ENCODE measurements at places on chromosomes 13 and 19. TPM values are rescaled to one million over a fixed set of nuclear protein-coding genes. Genes with fewer than 3 reads are reported as not detected.

DNA sequence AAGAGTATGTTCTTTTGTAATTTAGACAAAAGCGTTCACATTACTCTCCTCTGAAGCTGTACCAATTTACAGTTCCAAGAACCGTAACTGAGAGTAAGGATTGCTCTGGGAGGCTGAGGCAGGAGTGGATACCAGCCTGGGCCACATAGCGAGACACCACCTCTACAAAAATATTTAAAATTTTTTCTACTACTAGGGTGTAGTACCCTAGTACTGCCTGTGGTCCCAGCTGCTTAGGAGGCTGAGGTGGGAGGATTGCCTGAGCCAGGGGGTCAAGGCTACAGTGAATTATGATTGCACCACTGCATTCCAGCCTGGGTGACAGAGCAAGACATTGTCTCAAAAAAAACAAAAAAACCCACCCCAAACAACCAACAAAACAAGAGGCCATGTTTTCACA is 12.1 kb upstream of the CYP2A6 start:
- no peak for DNase-seq
- no peaks in the 10 kb centered on the region for H3K4me1 ChIP-seq
- peaks cover 11% of the 10 kb centered on the region for H3K27me3 ChIP-seq
- no peaks in the 10 kb centered on the region for H3K36me3 ChIP-seq
- no peak overlapping the region for H3K27ac ChIP-seq
- no peak overlapping the region for H3K4me3 ChIP-seq

DNA sequence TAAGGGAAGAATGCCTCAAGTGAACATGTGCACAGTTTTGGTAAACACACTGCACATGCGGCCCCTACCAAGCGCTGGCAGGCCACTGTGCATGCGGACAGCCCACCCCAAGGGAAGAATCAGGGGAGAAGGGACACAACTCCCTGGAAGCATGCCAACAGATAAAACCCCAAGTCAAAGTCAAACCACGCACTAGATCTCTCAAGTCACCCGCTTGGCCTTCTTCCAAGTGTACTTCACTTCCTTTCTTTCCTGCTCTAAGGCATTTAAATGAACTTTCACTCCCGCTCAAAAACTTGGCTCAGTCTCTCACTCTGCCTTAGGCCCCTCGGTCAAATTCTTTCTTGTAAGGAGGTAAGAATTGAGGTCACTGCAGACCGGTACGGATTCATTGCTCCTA is 4.6 kb upstream of the RFXAP start:
- H3K4me3 ChIP-seq, result no peak overlapping the region
- no peak overlapping the region for H3K27ac ChIP-seq
- peaks cover 11% of the 10 kb centered on the region for H3K4me1 ChIP-seq
- H3K27me3 ChIP-seq, result peaks cover 36% of the 10 kb centered on the region
- no peaks in the 10 kb centered on the region for H3K36me3 ChIP-seq
- DNase-seq, result no peak

- no peaks in the 10 kb centered on the region for H3K4me1 ChIP-seq
- no peak overlapping the region for H3K27ac ChIP-seq
- no peaks in the 10 kb centered on the region for H3K27me3 ChIP-seq
- no peak overlapping the region for H3K4me3 ChIP-seq
- DNase-seq, result no peak
Measured at GRCh38 chr13:74687442-74688182, 553.4 kb upstream of the KLF12 start.

GRCh38 chr19:16726916-16727315 is 7.3 kb downstream of the NWD1 start:
- H3K36me3 ChIP-seq, result no peaks in the 10 kb centered on the region
- DNase-seq, result no peak
- H3K4me3 ChIP-seq, result no peak overlapping the region

DNA sequence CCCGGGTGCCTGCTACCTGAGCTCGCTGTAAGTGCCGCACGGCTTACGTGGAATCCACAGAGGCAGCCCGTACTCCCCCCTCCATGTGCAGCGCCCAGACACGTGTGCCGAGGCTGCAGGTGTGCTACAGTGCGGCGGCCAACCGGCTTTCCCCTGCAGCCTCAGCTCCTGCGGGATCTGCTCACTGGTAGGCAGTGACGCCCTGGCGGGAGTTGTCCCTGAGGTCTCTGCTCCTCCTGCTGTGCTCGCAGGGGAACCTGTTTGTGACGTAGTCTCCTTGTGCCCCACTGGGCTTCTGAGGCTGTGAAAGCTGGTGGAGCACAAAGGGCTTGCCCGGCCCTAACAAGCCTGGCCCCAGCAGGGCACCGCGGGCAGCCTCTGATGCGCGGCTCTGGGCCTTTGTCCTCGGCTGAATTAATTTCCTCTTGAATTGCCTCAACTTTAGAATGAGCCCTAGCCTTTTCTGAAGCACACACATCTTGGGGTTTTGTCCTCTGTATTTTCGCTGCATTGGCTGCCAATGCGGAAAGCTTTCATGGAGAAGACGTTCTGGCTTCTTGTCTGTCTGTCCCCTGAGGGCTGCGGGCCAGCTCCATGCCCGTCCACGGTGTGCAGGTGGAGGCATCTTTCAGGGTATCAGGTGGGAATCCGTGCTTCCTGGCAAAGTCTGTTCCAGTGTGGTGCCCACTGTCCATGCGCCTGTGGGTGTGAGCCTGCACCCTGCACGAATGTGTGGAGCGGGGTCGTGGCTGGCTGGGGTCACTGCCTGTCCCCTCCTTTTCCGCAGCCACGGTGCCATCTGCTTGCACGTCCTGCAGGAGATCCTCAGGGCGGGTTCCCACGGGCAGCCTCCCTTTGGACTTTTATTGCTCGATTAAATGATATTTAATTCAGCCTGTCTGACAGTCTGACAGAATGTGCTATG is 77.3 kb upstream of the MCF2L start:
- peaks cover 18% of the 10 kb centered on the region for H3K27me3 ChIP-seq
- H3K4me3 ChIP-seq, result no peak overlapping the region
- H3K4me1 ChIP-seq, result peaks cover 2% of the 10 kb centered on the region
- no peak overlapping the region for H3K27ac ChIP-seq
- no peak for DNase-seq
- no peaks in the 10 kb centered on the region for H3K36me3 ChIP-seq

DNA sequence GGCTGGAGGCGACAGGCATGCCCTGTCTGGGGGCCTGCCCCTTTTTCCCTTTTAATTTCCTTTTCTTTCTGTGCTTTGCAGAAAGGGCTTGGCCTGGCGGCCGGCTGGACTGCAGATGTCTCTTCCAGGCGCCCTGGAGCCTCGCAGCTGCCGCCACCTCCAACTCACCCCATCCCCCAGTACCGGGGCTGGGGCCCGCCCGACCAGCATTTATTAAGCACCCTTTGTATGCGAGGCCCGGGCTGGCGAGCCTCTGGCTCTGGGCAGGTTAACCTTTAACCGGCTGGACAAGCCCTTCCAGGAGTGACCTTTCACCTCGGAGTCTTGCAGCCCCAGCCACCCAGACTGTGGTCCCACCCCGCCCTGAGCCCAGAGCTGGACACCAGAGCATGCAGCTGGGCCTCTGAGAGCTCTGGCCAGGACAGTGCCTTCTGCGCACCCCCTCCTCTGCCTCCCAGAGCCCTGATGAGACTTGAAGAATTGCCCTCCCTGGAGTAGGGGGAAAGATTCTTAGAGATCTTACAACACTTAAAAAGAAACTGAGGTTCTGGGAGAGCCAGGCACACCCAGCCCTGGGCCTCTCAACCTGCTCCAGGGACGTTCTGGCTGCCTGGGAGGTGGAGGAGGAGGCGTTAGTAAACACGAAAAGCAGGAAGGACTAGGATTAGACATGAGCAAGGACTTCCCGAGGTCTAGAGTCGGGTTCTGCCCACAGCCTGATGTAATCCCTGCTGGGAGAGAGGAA is 1.1 kb upstream of the NR2F6 start:
- no peaks in the 10 kb centered on the region for H3K36me3 ChIP-seq
- no peak for DNase-seq
- H3K27me3 ChIP-seq, result peaks cover 16% of the 10 kb centered on the region
- peaks cover 7% of the 10 kb centered on the region for H3K4me1 ChIP-seq
- no peak overlapping the region for H3K27ac ChIP-seq

Gene CCDC194
- 2.6 TPM for total RNA-seq

Gene ZNF665
- total RNA-seq, result 2.3 TPM

Gene CLEC4M
- not detected for total RNA-seq

Gene ZNF320
- total RNA-seq, result 8.0 TPM
